ENCODE measurements at places on chromosomes 2 and 18.

DNA sequence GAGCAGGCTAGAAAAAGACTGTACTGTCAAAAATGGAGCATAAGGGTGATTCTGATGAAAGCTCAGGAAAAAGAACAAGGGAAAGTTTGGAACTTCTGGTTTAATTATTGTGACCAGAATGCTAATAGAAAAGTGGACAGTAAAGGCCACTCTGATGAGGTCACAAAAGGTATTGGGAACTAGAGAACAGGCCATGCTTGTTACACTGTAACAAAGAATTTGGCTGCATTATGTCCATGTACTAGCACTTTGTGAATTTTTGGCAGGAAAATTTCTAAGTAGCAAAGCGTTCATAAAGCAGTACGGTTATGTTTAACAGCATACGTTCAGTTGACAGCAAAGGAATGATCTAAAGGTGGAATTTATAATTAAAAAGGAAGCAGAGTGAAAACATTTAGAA, 418.6 kb downstream of the TRIB2 start:
- DNase-seq = no peak
- no peaks in the 10 kb centered on the region for H3K36me3 ChIP-seq

DNA sequence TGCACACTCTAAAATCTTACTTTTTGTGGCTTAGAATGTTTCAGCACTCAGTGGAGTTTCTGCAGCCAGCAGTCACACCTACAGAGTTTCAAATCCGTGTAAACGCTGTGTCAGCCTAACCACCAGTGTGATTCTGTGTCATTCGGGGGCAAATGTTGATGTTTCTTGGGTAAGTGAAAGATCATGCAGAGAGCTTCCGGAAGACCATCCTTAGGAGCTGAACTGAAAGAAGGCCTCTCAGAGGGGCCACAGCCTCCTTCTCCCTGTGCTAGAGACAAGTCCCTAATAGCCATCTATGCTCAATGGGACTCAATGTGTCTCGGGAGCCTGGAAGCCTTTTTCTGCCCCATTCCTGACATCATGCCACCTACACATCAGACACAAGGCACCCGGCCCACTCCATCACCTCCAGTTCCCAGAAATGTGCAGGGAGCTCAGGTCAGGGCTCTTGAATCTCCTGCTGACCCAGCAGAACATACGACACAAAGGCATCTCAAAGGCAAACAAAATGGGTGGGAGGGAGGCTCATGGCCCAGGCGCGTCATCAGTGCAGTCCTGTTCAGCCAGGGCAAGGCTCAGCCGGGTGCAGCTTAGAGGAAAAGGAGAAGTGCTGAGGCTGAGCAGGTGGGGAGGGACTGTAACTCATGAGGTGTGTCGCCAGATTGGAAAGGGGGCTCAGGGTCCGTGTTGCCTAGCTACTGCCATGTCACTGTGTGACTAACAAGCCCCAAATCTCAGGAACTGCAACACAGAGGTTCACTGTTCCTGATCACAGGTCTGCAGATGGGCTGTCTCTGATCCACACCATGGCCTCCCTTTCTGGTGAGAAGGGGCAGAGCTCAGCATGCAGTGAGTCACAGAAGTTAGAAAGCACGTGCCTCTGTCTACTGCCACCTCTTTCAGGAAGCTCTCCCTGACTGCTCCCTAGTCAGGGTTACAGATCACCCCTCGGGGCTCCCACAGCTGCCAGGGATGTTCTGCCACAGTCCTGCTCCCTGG, 82.0 kb downstream of the SMAD7 start:
- H3K36me3 ChIP-seq = no peaks in the 10 kb centered on the region
- H3K27ac ChIP-seq = no peak overlapping the region
- H3K27me3 ChIP-seq = no peaks in the 10 kb centered on the region

DNA sequence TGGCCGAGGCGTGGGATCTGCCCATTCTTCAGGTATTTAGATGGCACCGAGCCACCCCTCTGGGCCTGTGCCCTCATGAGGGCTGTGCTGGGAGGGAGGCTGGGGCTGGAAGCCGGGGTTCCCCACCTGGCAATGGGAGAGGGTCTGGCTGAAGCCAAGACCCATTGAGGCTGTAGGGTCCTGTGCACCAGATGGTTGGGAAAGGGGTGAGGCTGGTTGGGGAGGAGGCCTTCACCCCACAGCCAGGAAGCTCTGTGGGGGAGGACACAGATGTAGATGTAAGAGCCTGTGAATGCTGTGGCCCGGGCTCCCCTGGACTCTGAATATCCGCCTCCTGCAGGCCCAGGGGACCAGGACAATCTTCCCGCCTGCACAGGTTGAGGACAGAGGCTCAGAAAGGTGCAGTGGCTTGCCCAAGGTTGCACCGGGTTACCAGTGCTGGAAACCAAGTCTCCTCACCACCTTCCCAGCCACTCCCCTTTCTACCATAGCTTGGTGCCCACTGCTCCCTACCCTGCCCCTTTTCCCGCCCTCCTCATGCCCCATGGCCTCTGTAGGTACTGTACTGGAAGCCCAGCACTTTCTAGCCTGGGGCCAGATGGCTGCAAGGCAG, 49.7 kb downstream of the PDCL3 start:
- H3K27ac ChIP-seq = no peak overlapping the region
- no peak for DNase-seq
- H3K4me3 ChIP-seq = no peak overlapping the region
- H3K36me3 ChIP-seq = no peaks in the 10 kb centered on the region

DNA sequence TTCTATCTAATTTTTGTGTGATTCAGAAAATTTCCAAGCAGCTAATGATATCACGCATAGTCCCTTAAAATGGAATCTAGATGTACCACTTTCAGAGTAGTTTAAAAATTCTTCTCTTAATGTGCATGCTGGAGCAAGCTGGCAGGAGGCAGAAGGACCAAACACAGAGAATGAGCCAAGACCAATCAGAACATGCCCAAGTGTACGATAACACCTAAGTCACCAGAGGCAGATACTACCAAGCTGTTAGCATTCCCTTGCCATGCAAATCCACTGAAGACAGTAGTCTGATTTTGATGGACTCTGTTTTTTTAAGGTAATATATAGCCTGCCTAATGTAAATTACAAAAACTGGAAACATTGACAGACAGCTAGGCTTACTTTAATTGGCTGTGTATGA, 109.3 kb downstream of the DNAH7 start:
- H3K27ac ChIP-seq = no peak overlapping the region
- H3K4me1 ChIP-seq = no peaks in the 10 kb centered on the region
- no peaks in the 10 kb centered on the region for H3K27me3 ChIP-seq
- no peak for DNase-seq
- H3K4me3 ChIP-seq = no peak overlapping the region

GRCh38 chr2:28321426-28321825, 71.2 kb upstream of the FOSL2 start:
- H3K4me3 ChIP-seq = no peak overlapping the region
- H3K36me3 ChIP-seq = no peaks in the 10 kb centered on the region
- no peak for DNase-seq
- H3K27ac ChIP-seq = no peak overlapping the region

- no peak for DNase-seq
- H3K4me3 ChIP-seq = peak overlapping the region; percentile 57
- H3K27ac ChIP-seq = peak overlapping the region; percentile 34
- no peaks in the 10 kb centered on the region for H3K36me3 ChIP-seq
Observed at GRCh38 chr2:113234721-113235346, 43.9 kb downstream of the PAX8 start.

DNA sequence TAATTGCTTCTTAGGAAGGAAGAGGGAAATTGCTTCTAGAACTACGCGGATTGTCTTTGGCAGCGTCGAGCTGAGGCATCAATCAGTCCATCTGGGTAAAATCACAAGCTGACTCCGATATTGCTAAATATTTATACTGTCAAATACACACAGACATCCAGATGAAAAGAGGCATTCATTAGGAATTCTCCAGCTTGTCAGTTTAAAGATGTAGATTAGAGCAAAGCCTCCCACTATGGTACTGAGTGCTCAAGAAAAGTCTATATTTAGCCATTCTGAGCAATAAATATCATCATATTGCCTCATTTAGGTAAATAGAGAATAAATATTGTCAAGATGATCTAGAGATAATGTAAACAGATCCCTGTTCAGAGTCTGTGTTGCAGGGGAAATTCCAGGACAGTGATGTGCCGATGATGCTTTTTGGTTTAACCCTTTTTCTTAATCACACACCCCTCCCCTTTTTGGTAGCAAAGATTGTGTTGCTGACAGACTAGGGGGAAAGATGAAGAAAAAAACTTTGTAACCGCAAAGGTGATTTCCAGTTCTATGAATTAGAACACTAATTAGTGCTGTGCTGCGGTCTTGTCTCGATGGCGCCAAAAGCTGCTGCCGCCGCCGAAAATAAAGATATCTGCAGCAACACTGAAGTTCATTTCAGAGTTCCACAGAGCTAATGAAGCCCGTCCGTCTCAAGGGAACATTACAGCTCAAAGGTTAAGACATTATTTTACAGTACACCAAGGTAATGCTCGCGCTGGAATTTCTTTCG, 171.8 kb downstream of the PTGR3 start:
- H3K27me3 ChIP-seq = no peaks in the 10 kb centered on the region
- peak; percentile 31 for DNase-seq
- H3K36me3 ChIP-seq = no peaks in the 10 kb centered on the region
- no peaks in the 10 kb centered on the region for H3K4me1 ChIP-seq
- H3K4me3 ChIP-seq = no peak overlapping the region

DNA sequence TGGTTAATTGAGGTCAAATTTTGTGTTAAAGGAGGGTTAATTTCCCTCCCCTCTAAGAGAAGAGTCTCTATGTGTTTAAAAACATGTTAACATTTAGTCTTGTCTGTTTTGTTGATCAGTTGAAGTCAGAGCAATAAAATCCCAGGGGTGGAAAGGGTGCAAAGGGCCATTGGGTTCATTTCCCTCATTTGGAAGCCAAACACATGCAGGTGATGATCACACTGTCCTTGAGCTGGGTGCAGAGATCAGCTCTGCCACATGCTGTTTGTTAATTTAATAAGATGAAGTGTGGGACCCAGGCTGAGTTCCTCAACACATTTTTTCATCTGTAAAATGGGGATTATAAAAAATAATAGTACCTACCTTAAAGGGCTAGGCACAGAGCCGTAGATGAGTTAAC, 260.9 kb downstream of the LPIN1 start:
- no peak for DNase-seq
- H3K36me3 ChIP-seq = no peaks in the 10 kb centered on the region
- H3K4me3 ChIP-seq = no peak overlapping the region

DNA sequence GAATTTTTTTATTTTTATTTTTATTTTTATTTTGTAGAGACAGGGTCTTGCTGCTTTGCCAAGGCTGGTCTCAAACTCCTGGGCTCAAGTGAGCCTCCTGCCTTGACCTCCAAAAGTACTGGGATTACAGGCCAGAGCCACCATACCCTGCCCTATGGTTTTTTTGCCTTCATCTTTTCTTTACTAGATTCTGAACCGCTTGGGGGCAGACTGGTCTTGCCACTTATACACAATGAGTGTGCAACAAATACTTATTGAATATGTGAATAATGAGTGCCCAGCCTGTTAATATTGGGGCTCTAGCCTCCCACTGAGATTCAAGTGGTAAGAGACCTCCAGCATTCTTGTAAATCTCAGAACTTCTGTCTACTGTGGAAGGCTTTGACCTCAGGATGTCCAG, 3.9 kb downstream of the NCK2 start:
- peak overlapping the region; percentile 48 for H3K4me3 ChIP-seq
- no peak for DNase-seq
- peaks cover 5% of the 10 kb centered on the region for H3K36me3 ChIP-seq
- no peaks in the 10 kb centered on the region for H3K27me3 ChIP-seq
- H3K27ac ChIP-seq = peak overlapping the region; percentile 78

GRCh38 chr18:28715206-28715605, 538.3 kb upstream of the CDH2 start:
- no peak overlapping the region for H3K4me3 ChIP-seq
- no peaks in the 10 kb centered on the region for H3K4me1 ChIP-seq
- DNase-seq = no peak
- H3K27ac ChIP-seq = no peak overlapping the region

DNA sequence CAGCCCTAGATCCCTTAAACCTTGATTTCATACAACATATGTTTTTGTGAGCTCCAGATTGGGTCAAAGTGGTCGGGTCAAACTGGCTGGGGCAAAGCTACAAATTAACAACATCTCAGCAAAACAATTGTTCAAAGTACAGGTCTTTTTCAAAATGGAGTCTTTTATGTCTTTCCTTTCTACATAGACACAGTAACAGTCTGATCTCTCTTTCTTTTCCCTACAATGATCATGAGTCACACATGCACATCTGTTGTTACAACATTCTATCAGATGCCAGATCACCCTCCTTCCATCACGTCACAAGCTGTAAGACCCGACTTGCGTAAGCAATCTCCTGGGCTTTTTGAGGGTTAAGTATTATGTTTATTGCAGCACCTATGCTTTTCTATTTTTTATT, 55.1 kb downstream of the RHOB start:
- no peaks in the 10 kb centered on the region for H3K27me3 ChIP-seq
- H3K27ac ChIP-seq = no peak overlapping the region
- H3K4me3 ChIP-seq = no peak overlapping the region
- H3K36me3 ChIP-seq = no peaks in the 10 kb centered on the region
- DNase-seq = no peak

- H3K4me3 ChIP-seq = no peak overlapping the region
- H3K27me3 ChIP-seq = no peaks in the 10 kb centered on the region
- H3K36me3 ChIP-seq = peaks cover 36% of the 10 kb centered on the region
- no peak overlapping the region for H3K27ac ChIP-seq
Observed at GRCh38 chr18:45880876-45881558, 55.5 kb downstream of the SIGLEC15 start.

DNA sequence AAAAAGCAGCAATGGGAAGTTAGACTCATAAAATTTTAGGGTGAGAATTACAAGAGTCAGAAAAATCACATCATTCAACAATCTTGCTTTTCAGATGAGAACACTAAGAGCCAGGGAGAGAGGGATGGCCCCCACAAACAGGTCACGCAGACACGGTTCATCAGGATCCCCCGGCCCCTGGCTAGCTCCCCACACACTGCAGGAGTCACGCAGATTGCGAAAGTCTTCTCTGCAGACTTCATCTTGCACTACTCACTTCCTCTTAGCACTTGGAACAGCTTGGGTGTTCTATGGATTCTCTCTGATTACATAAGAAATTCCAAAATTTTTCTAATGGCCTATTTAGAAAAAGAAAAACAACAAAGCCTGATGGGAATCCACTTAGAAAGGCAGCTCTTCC, 21.6 kb upstream of the SULT1C2 start:
- no peaks in the 10 kb centered on the region for H3K4me1 ChIP-seq
- no peak overlapping the region for H3K27ac ChIP-seq
- no peaks in the 10 kb centered on the region for H3K36me3 ChIP-seq
- no peaks in the 10 kb centered on the region for H3K27me3 ChIP-seq
- DNase-seq = no peak

DNA sequence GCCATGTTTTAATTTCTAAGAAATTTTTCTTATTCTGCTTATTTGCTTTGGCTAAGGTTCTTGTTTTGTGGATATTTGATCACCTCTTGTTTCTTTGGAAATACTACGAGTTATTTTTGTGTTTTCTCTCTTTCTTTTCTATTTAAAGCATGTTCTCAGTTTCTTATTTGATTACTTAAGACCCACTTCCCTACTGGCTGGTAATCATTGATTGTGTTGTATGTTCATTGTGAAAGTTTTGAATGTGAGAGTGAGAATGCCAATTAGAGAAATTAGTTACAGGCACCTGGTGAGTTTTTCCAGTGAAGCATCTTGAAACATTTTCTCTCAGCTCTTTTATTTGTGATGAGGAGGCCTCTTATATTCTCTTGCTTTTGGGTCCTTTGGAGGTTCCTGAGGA, 226.7 kb upstream of the MC4R start:
- H3K4me1 ChIP-seq = no peaks in the 10 kb centered on the region
- DNase-seq = no peak
- H3K36me3 ChIP-seq = no peaks in the 10 kb centered on the region
- H3K27me3 ChIP-seq = no peaks in the 10 kb centered on the region
- no peak overlapping the region for H3K27ac ChIP-seq
- H3K4me3 ChIP-seq = no peak overlapping the region

All from CD4-positive, alpha-beta memory T cell (primary cell).